ENCODE measurements at places on chromosomes 13 and 19.
A peak's percentile ranks its signal among the peaks of the same experiment; 100 is the strongest.

DNA sequence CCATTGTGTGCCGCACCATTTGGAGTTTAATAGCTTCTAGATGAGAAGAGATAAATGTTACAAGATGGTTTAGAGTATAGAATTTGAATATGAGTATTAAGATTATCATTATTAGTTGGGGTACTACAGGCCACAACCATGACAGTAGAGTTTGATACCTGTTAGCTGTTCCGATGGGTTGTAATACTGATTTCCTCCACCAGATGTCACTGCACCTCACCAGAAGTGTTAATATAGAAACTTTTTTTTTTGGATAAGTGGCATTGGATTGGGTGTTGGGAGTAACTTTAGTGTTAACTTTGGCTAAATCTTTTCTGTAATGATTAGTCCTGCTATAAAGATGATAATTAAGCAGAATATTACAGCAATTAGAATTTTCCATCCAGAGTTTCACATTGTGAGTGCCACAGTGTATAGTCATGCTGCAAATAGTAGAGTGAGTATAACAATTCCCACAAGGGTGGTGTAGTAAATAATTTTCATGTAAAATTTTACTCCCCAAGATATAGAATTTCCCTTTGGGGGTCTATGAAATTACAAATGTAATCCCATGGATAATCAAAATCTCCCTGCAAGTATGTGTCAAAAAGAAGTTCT lies 56.3 kb downstream of the PSG3 start:
- DNase-seq = peak; percentile 3

GRCh38 chr13:47133011-47133445 lies 236.2 kb upstream of the HTR2A start:
- DNase-seq = no peak

DNA sequence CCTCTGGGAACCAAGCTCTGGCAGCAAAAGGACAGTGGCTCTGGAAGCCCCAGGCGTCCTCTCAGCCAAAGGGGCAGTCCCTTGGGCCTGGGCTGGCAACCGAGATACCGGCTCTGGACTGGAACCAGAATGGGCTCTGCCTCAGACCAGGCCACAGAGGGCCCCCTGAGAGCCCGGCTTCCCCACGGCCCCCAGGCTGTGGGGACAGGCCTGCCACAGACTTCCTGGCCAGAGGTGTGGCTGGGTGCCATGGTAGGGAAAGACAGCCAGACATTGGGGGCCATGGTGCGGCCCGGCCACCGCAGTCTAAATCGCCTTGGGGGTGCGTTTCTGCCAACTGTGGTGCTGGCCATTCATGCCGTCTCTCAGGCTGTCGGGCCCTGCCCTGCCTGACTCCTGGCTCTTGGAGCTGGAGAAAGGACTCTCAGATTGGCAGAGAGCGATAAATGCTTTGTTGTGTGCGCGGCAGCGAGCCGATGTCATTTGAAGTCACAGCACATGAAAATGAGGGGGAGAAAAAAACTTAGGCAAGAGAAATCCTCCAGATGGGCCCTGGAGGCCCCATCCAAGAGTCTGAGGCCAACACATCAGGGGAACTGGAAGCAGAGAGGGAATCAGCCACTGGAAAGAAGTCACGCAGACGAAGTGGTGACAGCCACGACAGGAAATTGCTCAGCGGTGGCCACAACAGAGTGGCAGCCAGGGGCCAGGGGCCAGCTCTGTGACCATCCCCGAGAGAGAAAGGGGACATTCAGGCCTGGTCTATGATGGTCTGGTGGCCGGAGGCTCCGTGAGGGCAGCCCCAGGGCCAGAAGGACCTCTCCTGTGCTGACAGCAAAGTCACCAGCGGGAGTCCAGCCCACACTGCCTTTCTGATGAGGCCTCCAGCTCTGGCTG lies 26.5 kb downstream of the SH3GL1 start:
- DNase-seq = no peak

GRCh38 chr13:51221674-51222036 lies 543 bp upstream of the FAM124A start:
- DNase-seq = no peak

DNA sequence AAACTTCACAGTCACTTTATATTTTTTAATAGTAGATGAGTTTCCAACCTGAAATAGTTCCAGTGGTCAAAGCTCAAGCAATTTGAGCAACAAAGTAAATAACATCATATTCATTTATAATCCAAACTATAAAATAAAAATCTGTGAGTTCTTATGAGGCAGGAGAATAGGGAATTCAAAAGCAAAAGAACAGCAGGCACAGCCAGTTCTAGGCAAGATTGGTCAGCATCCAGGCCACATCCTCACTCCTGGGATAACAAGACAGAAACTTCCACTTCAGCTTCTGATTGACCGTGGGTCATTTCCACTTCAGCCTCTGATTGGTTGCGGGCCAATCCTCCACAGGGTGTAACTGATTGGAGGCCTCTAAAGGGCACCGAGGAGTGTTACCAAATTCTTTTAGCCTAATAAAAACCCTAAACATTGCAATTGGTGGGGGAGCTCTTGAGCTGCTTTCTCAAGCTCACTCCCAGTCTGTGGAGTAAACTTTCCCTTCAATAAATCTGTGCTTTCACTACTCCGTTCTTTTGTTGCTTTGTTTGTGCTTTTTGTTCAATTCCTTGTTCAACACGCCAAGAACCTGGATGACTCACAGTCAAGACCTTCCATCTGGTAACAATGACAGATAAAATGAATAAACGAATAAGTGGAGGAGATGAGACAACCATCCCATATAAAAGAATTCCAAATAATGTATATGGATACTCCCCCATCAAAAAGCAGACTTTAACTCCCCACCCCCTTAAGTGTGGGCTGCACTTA lies 42.6 kb upstream of the AMER2 start:
- no peak for DNase-seq

DNA sequence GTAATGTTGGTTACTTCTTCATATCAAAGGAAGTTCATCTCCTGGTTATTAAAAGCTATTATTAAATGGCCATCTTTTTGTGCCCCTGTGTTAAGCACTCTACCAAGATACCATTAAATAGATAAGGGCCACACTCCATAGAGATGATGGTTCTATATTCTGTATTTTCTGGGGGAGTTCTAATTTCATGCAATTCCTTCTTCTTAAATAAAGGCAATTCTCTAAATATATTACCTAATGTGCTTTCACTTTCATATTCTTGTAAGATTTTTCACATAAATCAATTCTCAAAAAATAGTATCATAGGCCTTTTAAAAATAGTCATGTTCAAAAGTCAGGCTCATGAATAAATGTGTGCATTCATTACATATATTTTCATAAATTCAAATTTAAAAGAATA lies 47.0 kb upstream of the USPL1 start:
- DNase-seq = no peak

DNA sequence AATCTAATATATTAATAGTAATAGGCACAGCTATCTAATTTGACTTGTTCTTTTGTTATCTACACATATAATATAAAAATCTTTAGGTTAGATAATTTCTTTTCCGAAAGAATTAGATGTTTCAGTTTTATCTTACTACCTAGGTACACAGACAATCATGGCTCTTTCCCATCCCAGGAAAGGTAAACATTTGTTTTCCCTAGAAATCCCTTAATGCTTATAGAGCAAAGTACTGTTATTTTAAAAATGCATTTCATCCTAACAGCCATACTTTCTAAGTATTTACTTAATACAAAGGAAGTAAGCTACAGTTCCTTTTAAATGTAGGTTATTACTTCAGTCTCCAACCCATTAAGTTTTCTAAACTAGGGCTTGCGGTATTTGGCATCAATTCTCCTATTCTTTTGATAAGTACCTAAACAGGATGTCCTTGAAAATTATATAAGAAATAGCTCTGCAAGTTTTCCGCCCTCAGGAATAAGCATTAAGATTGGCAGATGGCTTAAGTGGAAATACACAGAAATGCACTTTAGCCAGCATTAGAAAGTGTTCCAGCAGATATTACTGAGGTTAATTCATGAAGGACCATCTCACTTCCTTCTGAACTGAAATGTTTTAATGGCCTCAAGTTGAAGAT lies 616.2 kb upstream of the SPRY2 start:
- no peak for DNase-seq

GRCh38 chr19:13906521-13906904 lies 512 bp downstream of the CC2D1A start:
- no peak for DNase-seq

- no peak for DNase-seq
Measured at GRCh38 chr19:30023330-30023729, 81.3 kb downstream of the URI1 start.

- no peak for DNase-seq
Measured at GRCh38 chr19:35209646-35210045, 18.9 kb downstream of the FAM187B start.

GRCh38 chr13:32022311-32022710 lies 9.3 kb upstream of the FRY start:
- DNase-seq = peak; percentile 70

DNA sequence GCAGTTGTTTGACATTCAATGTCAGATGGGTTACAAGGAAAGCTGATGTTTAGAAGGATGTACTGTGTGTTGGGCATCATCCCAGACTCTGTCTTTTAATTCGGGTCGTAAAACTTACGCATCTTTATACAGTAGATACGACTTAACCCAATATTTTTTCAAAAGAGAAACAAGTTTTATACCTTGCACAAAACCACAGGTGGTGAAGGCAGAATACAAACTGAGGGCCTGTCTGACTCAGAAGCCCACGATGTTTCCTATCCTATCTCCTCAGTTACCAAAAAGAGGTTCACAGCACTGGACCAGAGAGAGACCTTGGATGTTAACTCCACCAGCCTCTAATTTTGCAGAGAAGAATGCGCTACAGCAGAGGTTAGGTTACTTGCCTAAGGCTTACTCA lies 477.0 kb downstream of the FOXO1 start:
- no peak for DNase-seq

DNA sequence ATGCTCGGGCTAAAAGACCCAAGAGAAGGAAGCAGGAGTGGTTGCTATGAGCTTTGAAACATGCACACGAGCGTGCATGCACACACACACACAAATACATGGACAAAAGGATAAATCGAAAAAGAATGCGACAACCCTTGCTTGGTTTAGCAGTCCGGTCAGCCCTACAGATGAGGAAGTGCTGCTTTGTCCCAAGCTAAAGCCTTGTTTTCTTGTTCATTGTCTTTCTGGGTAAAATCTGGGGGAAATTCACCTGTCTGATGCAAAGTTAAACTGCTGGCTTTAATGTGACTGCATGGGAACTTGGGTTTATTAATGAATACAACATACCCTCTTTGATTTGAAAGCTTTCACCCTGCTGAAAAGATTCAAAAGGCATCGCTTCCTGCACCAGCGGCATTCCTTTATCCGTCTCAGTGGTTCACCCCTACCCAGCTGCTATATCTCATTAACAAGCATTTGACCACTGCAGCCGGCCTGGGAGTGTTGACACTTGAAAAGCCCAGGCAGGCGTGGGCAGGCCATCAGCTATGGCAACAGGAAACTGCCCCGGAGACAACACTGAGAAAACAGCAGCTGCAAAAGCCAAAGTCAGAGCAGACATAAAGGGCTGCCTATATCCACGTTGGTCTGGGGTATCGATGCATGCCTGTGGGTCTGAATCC lies 301.7 kb downstream of the NDFIP2 start:
- peak; percentile 31 for DNase-seq

DNA sequence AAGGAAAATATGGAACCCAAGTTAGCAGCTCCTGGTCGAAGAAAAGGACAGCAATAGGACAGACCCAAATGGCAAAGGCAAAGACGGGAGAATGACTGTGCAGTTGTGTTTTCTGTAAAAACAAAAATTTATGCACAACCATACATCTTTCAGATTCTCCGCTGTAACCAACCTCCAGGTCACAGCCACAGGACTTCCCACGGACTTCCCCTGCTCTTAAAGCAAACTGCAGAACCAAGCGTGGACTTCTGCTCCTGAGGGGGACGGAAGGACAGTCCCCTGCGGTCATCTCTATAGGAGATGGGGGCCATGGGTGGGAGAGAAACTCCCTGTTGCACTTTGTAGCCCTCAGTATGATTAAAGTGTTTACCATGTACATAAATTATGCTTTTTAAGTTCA lies 2.5 kb downstream of the GRTP1 start:
- DNase-seq = no peak

- no peak for DNase-seq
Measured at GRCh38 chr13:91286317-91286716, 61.2 kb upstream of the MIR17HG start.

DNA sequence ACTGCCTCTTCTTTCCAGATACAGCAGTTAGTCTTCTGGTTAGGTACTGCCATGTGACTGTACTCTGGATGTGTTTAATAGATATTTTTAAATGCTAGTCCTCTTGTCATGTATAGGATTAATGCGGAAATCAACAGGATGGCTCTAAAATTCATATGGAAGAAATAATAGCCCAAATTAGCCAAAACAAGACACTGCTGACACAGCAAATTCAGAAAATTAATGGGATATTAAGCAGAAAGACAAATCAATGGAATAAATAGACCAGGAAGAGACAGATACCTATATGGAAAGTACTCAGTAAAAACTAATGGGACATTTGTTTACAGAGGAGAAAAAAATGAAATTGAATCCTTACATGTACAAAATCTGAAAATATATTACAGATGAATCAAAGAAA lies 679.3 kb upstream of the PCDH20 start:
- DNase-seq = no peak
